Stimulated activated CD4-positive, alpha-beta T cell treated with anti-CD3 and anti-CD28 coated beads, Interleukin-2, amount 100 ng/mL, for 4 hours (primary cell): ENCODE measurements at places on chromosomes 12 and 14.

DNA sequence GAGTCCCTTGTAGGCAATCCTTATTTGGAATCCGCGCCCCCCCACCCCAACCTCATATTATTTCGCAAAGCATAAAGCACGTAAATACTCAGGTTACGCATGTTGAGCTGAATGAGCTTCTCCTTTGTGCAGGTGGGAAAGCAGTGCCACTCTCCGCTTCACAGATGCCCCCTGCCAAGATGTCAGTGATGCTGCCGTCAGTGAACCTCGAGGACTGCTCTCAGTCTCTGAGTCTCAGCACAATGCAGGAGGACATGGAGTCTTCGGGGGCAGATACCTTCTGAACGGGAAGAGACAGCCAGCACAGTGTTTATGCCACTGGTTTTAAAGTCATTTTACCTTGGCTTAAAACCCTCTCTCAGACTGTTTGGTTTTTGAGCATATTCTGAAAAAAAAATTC, 90.1 kb upstream of the DACT1 start:
- DNase-seq, result no peak

- DNase-seq, result no peak
These were observed 22.4 kb downstream of the EIF2B2 start for GRCh38 chr14:75025082-75025481.

DNA sequence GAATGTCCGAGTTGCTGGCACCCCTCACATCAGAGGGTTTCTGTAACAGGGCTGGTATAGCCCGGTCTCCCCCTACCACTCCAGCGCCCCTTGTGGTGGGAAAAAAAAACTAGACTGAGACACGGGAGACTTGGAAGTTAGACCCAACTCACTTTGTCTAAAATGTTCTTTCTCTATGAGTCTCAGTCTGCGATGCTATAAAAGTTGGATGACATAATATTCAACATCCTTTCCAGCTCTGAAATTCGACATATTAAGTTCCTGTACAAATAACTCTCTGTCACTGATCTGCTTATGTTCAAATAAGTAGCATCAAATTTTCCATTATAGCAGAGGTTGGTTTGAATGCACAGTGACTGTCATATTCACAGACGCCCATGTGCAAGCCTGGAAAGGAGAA, 25.7 kb upstream of the TC2N start:
- no peak for DNase-seq

- no peak for DNase-seq
These were observed 15.5 kb upstream of the KLC1 start for GRCh38 chr14:103613517-103613916.

GRCh38 chr12:127642208-127642607, 624.8 kb upstream of the TMEM132C start:
- no peak for DNase-seq

DNA sequence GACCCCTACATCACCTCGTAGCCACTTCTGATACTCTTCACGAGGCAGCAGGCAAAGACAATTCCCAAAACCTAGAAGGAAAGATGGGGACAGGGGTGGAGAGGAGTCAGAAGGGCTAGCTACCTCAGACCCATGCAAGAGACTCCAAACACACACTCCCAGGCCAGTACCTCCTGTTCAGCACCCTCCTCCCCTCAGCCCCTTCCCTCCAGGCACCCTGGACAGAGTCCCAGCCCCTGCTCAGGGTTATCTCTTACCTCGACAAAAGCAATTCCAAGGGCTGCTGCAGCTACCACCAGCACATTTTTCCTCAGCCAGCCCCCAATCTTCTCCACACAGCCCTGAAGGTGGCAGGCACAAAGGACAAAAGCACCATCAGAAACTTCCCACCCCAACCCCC, 3.3 kb downstream of the CD63 start:
- DNase-seq, result no peak

DNA sequence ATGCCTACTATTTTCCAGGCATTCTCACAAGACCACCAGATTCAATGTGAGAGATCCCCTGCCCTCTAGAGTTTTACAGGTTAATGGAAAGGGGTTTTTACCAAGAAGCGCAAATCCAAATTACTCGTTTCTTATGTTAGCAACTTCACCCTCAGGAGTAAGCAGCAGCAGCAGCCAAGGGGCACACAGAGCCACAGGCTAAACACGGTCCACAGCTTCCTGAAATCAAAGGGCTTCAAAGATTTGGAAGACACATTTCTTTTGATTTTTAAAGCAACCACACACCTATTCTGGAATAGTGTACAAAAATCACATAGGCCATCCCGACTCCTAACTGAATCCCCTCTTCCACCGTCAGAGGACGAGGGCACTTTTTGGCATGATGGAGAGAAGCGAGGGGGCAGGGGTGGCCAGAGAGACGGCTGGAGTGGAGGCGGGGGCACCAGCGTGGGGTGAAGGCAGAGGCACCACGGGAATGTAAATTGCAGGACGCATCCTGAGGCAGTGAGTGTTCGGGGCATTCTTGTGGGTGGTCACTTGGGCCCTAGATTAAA, 107.0 kb downstream of the ARF6 start:
- DNase-seq, result no peak

DNA sequence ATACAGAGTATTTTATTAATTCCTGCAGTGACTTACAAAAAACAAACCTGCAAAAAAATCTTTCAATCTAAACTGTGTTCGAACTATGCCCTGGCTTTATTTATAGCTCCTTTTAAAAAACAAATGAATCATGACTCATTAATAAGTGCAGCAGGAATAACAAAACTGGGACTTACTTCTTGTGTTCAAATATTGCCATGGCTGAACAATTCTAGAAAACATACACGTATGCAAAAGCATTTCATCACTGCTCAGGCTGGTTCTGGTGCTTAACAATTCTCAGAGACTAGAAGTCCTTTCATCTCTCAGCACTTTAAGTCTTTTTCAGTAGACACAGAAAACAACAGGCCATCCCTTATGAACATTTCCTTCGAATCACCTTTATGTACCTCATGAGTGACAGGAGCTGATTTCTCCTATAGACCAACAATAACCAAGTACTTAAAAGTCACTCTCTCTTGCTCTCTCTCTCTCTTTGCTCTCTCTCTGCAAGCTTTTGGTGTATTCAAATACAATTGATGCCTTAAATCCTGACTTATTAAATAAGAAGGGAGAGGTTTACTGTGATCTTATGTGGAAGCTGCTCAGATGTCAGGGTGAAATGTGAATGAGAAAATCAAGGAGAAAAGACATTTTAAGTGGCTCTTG, 268.8 kb downstream of the TTC8 start:
- DNase-seq, result no peak

- DNase-seq, result no peak
These were observed 163.0 kb upstream of the FRMD6 start for GRCh38 chr14:51488569-51489220.

DNA sequence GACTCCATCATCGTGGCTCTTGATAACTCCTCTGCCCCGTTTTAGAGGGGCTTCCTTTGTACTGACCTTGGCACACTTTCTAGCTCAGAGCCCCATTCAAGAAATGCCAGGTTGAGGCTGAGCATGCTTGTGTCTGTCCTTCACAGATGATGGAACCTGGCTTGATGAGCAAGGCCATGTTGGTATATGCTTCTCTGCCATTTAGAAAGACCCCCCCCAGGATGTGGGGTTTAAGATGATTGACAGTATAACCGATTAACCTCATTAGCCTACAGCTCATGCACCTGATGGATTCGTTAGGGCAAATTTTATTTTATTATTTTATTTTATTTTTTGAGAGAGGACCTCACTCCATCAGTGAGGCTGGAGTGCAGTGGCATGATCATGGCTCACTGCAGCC, 21.0 kb downstream of the BATF start:
- no peak for DNase-seq

- DNase-seq, result no peak
These were observed 15.9 kb upstream of the INF2 start for GRCh38 chr14:104673481-104673880.

GRCh38 chr14:98953551-98954348, 318.2 kb downstream of the BCL11B start:
- DNase-seq, result no peak

GRCh38 chr14:57933349-57933748, 67.5 kb upstream of the SLC35F4 start:
- no peak for DNase-seq
